EH (cell line): ENCODE measurements at places on chromosomes 16 and 17.
A peak's percentile ranks its signal among the peaks of the same experiment; 100 is the strongest.

GRCh38 chr17:37247825-37248224, 128.0 kb upstream of the C17orf78 start:
- no peak for DNase-seq

DNA sequence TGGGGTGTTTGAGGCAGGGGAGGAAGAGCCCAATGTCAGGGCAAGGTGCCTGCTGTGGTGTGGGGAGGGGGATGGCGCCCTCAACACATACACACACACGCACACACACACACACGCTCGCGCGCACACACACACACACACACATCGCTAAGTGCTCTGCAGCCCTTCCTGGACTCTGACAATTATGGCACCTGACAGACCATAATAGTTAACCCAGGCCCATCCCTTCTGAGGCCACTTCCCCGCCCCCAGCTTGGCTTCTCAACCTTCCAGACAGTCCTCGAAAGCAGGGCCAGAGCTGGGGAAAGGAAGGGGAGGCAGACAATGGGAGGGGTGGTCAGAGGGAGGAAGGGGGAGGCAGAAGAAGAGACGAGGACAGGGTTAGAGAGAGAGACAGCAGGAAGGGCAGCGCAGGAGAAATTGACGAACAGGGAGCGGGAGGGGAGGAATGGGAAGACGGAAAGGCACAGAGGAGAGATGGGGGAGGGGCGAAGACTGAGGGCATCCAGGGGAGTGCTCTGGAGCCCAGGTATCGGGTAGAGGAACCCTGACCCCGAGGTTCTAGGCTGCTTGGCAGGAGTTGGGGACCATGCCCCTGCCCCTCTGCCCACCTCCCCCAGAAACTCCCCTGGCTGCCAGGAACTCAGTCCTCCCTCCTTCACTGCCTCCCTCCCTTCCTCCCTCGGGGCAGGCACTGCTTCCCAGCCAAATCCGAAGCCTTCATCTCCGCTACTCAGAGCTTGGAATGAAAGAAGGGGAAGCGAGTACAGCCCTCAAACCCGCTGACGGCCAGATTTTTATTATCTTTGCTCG, 4.0 kb downstream of the SRCIN1 start:
- DNase-seq = peak; percentile 15

GRCh38 chr17:5381542-5381941, 37.9 kb downstream of the NUP88 start:
- peak; percentile 6 for DNase-seq

DNA sequence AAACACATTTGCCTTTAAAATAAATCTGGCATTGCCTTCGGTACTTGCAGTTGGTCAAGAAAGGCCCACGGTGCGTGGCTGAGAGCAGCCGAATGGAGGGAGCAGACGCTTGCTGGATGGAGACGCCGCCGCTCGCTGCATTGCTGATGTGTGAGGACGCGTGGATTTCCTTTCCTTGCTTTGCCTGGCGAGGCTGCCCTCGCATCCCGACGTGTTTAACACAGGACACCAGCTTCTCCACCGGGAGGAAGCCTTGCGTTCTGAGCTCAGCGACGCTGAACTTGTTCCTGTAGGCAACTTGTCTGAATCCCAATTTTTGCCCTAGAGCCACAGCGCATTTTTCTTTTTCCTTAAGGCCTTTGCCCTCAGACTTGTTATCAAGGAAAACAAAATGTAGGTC, 45.8 kb downstream of the COX4I1 start:
- DNase-seq = no peak

- DNase-seq = peak; percentile 49
These were observed 34.9 kb downstream of the ARHGAP17 start for GRCh38 chr16:24980077-24980793.

DNA sequence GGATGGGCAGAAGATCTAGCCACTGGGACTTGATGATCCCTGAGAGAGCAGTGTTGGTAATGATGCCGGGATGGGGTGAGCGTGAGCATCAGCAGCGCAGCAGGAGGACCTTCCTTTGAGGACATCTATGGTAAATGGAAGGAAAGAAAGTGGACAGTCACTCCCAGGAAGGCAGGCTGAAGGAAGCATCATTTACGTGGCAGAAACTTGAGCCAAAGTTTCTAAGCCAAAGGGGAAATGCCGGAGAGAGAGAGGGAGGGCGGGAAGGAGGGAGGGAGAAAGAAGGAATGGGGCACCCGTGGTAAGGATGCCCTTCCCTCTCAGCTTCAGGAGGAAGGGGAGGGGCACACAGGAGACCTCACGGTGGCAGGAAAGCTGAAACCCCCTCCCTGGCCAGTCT, 86.3 kb upstream of the CACNG5 start:
- DNase-seq = no peak

DNA sequence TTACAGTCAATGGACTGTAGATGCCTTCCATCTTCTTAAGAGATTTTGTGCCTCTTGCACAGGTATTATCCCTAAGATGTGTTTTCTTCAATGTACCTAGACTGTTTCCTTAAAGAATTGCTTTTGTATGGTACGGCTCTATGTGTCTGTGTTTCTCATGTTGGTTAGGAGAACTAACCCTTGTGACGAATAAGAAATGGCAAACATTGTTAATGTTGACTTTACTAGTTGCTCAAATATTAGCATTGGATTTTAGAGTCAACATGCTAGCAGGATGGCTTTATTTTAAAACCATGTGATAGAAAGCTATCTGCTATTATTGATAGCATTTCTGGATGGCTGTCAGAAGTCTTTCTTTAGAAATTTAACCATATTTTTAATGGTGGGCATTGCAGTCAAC, 34.5 kb downstream of the WWOX start:
- no peak for DNase-seq

DNA sequence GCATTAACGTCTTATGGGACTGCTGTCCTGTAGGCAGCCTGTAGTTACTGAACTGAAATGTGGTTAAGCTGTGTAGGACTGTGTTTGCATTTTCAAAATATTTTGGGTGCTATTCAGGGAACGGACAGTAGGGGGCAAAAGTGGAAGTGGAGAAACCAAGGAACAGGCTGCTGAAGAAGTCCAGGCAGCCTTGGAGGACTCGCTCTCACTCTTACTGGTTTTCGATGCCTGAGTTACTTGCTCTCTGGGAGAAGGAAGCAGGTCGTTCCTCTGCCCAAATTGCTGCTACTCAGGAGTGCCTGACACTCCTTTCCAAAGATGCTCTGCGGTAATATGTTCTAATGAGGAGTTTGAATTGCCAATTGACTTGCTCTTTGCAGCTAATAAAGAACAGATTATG, 64.5 kb upstream of the RBFOX1 start:
- DNase-seq = no peak

DNA sequence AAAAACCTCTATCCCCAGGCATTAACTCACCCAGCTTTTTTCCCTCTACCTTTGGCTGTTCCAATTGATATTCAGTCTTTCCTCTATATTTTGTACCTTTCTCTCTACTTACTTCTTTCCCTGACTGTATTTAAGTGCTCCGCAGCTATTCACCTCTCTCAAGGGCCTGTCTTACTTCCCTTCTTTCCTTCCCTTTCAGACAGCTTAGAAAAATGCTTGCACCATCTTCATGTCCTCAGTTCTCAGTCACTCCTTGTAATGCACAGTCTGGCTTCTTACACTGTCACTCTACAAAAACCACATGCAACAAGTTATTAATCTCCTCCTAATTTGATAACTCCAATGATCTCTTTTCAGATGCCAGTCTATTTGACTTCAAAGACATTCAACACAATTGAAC, 163.4 kb downstream of the PHKB start:
- no peak for DNase-seq

- no peak for DNase-seq
These were observed 9.8 kb downstream of the CBFA2T3 start for GRCh38 chr16:88966986-88967829.

- DNase-seq = peak; percentile 92
These were observed 161.2 kb upstream of the IRX3 start for GRCh38 chr16:54447576-54448440.

GRCh38 chr17:21368545-21369246, 7.5 kb upstream of the KCNJ12 start:
- no peak for DNase-seq

DNA sequence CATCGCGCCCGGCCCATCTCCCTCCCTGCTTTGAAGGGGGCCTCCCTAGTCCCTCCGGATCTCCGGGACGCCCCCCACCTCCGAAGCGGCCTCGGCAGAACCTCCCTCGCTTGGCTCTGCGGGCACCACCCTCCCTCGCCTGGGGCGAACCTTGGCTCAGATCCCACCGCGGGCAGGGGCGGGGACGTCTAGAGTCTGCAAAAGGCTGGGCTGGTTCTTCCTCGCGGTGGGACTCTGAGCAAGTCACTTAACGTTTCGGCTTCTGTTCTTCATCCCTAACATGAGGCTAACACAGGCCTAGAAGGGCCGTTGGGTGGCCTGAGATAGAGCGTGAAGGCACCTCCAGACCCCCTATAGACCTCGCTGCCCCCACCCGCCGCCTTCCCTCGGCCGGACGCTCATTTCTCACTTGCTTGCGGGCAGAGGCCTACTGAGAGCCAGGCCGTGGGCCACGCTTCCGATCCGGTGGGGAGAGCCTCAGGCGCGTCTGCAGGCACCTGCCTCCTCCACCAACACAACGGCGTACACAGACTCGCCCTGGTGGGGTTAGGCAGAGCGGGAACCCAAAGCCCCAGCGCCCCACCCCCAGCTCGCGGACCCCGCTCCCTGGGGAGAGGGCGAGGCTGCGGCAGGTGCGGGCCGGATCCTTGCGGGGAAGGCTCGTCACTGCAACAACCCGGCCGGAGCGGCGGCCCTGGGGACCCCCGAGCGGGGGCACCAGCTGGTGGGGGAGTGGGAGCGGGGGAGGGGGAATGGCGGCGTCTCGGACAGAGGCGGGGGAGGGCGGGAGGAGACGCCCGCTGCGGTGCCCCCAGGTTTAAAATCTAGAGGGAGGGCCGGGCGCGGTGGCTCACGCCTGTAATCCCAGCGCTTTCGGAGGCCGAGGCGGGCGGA, 5.4 kb downstream of the MYO1C start:
- DNase-seq = peak; percentile 81

DNA sequence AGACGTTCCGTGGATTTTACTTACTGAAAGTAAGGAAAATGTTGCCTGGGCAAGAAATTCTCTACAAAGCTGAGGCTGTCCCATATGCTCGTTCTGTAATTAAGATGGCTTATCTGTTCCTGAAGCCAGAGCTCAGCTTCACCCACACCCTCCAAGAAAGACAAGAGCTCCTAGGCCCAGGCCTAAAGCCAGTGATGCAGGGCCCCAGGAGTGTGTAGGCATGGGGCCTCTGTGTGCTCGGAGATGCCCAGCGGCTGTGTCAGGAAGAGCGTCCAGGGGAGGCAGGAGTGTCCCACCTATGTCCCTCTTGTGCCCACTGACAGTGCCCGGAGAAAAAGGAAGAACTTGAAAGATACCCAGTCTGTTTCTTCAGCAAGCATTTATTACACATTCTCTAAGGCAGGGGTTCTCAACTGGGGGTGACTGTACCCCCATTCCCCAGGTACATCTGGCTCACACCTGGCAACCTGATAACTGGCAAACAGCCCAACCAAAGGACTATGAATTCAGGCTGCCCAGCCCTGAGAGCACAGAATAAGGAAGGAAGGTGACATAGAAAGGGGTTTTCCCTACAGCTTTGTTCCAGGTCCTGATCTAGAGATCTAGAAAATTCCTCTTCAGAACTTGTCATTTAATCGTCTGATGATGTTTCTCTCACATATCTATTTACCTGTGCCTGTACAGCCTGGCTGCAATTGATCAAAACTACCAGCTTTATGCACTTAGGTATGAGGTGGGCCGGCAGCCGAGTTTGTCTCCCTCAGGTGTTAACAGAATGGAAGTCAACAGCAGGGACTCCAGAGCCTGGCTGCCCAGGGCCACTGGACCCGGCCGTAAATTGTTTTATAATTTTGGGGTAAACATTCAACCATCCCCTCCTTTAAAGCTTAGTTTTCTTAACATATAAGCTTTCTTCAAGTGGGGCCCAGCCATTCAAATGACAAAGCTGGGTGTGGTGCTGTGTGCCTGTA, 12.0 kb downstream of the SNN start:
- no peak for DNase-seq

DNA sequence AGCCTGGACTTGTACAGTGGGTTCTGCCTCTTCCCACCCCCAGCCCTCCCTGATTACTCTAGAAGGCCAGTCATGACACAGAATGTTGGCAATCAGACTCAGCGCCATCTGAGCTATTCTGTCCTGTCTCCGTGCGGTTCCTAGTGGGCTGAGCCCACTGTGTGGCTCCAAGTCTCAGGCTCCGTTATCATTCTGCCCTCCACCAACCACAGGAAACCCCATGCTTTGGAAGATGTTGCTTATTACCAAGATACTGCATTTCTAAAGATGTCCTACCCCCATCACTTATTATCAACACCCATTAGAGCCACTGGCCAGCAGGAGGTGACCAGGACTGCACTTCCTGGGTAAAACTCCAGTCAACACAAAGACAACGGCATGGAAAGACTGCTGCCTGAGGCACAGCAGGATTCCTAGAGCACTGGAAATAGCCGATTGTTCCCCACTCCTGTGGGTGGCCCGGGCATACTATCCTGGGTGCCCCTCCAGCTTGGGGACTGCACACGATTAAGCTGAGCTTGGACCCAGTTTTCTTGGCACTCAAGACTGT, 133.6 kb downstream of the AATF start:
- no peak for DNase-seq

DNA sequence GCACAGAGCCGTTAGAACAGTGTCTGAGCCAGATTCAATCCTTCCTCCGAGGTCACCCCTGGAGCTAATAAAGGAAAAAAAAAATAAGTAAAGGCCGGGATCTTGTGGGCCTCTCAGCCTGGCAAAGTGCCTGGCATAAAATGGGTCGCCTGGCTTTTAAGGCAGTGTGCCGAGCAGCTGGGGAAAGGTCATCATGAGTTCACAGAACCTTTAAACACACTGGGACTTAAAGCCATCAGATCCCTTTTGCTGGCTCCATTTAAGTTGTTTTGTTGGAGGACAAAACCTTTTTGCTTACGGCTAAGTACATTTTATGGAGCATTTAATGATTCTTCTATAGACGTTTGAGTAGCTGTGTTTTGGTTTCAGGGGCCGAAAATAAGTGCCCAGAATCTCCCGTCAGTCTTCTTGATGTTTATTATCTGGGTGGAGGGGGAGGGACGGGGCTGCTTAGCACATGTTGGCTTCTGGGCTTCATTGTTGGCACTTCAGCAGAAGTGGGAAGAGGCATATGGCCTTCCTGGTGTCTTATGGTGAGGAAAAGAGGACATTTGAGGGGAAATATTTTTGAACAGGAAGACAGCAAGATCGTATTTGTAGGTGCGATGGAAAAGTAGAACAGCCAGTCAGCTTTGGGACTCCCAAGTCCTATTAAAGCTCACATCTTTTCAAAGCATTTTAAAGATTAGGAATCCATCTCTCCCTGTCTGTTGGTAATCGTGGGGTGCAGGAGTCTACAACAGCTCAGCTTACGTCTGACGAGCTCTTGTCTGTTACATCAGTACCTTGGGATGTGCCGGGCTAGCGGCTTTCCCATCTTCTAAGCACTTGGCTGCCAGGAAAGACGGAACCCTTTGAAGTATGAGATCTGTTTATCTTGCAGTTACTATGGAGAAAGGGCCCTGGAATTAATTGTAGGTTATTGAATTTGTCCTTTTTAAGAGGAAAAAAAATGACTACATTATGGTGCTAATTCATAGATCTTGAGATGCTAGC, 31.1 kb downstream of the RBFOX1 start:
- no peak for DNase-seq

DNA sequence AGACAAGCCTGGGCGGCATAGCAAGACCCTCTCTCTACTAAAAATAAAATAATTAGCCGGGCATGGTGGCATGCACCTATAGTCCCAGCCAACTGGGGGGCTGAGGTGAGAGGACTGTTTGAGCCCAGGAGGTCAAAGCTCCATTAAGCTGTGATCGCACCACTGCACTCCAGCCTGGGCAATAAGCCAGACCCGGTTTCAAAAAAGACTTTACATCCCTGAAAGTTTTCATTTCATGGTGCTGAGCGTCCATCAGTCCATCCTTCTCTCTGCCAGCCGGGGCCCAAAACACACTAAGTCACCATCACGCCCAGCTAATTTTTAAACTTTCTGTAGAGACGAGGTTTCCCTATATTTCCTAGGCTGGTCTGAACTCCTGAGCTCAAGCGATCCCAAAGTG, 10.6 kb downstream of the RAB40B start:
- no peak for DNase-seq
